ENCODE measurements at places on chromosomes 16 and 17.

DNA sequence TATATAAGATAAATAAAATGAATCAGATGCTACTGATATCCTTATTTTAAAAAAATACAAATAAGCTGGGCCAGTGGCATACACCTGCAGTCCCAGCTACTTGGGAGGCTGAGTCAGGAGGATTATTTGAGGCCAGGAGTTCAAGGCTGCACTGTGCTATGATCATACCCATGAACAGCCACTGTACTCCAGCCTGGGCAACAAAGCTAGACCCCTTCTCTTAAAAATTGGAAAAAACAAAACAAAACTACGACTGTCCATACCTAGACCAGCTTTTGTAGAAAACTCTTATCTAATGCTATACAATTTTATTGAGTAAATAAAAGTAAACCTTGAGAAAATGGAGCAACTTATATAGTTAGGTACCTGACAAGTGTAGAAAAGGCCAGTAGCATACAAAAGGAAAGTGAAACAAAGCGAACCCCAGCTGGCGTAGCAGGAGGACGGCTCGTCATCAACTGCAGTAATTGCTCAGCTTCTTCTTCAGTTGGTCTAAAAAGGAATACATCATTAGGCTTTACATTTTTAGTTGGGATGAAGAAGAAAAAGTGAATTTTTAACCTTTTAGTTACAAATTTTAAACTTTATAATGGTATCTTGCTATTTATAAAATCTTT, 23.6 kb downstream of the INTS2 start:
- no peak for DNase-seq

DNA sequence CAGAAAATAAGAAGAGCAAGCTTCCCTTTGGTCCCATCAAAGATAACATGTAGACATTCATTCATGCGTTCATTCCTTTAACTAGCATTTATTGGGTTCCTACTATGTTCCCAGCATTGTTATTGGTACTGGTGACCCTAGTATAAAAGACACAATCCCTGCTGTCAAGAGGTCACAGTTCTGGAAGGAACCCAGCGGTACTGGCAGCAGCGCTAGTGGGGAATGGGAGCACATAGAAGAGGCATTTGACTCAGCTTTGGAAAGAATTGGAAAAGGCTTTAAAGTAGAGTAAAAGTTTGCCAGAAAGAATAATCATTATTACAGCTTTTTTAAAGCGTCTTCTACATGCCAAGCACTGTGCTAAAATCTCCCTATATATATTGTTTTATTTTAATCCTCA, 41.7 kb upstream of the NF1 start:
- no peak for DNase-seq

- no peak for DNase-seq
Observed at GRCh38 chr16:52407778-52408177, 139.2 kb downstream of the TOX3 start.

DNA sequence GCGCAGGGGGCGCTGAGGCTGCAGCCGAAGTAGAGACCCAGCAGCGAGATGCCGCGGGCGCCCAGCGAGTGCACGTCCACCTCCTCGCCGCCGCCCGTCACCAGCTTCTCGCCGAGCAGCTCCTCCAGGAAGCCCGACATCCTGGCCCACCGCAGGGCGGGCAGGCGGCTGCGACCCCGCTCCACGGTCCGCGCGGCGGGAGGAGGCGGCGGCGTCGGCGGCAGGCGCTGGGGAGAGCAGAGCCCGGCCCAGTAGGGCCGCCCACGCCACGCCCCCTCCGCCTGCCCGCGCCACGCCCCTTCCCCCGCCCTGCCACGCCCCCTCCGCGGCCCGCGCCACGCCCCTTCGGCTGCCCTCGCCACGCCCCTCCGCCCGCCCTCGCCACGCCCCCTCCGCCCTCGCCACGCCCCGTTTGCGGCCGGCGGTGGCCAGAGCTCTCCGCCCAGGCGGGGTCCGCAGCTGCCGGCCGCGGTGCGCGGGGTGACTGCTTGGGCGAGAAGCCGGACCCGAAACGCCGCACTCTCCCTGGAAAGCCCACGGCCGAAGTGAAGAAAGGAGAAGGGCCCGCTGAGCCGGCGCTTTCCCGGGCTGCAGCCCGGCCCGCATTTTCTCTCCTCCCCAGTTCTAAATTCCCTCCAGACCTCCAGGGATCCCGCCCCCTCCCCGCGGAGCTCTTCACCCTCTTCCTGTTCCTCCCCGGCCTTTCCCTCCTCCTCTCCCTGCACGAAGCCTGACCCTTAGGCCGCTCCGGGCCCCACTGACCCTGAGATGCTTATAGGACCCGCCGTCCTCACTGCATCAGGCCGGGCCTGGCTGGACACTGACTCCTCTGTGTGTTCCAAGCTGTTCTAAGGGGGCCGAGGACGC, at the start of gene NXN:
TSS of gene NXN (minus strand) at position 238 of the 867 bp plus-strand sequence.
- peak; percentile 85 for DNase-seq

DNA sequence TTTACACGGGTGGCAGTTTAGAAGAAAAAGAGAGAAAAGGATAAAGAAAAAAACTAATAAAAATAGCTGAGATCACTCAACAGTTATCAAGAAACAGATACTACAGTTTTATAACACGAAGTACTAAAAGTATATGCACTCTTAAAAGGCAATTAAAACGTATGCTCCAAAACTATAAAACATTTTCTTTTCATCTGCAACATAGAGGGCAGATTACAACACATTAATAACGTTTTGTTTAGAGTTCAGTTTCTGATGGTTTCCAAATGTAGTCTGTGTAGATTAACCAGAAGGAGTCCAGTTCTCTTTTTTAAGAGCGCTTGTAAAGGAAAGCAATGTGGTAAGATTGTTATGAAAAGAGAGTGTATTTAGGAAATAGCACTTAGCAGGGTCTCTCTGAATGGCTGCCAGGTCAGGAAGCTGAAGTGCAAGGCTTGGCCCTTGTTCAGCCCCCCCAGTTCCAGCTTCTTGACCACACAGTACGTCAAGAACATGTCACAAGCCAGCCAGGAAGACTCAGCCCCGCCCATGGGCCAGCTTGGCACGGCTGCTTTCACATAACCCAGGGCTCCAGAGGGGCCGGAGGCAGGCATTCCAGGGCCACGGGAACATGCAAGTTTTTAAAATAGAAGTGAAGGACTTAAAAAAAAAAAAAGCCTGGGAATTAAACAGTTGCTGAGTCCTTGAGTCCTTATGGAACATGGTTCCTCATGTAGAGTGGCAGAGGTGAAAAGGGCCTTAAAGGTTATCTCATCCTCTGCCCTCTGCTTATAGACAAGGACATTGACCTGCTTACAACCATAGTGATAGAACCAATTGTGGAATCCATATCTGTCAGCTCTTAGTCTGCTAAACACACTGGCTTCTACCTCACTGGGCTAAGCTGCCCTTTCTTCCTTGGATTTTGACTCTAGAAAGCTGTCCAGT, 147.4 kb upstream of the TBX2 start:
- no peak for DNase-seq

- no peak for DNase-seq
Observed at GRCh38 chr16:86012221-86012620, 113.3 kb downstream of the IRF8 start.
